ENCODE measurements at places on chromosomes 16 and 17. TPM values are rescaled to one million over a fixed set of nuclear protein-coding genes. Genes with fewer than 3 reads are reported as not detected.
A peak's percentile ranks its signal among the peaks of the same experiment; 100 is the strongest.

The KRT39 gene
- total RNA-seq = not detected

The RUNDC3A gene
- 0.35 TPM for total RNA-seq

The HOXB9 gene
- total RNA-seq = 15.0 TPM

The PYDC1 gene
- total RNA-seq = not detected

The TLCD2 gene
- 1.8 TPM for total RNA-seq

The AANAT gene
- total RNA-seq = not detected

DNA sequence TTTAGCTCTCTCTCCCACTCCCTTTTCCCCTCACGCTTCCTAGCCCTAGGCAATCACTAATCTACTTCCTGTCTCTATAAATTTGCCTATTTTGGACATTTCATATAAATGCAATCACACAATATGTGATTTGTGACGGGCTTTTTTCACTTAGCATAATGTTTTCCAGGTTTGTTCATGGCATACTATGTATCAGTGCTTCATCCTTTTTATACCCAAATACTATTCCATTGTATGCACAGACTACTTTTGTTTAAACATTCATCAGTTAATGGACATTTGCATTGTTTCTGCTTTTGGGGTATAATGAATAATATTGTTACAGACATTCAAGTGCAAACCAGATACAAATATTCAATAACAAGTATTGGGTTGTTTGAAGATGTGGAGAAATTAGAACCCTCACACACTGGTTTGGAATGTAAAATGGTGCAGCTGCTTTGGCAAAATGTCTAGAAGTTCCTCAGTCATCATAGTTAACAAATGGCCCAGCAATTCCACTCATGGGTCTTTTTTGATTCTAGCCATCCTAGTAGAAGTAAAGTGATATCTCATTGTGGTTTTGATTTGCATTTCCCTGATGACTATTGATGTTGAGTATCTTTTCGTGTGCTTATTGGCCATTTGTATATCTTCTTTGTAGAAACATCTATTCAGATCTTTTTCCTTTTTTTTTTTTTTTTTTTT is 67.7 kb downstream of the TBX4 start:
- no peak for DNase-seq

- DNase-seq = no peak
These were observed 44.1 kb upstream of the MARCHF10 start for GRCh38 chr17:62852195-62852594.

DNA sequence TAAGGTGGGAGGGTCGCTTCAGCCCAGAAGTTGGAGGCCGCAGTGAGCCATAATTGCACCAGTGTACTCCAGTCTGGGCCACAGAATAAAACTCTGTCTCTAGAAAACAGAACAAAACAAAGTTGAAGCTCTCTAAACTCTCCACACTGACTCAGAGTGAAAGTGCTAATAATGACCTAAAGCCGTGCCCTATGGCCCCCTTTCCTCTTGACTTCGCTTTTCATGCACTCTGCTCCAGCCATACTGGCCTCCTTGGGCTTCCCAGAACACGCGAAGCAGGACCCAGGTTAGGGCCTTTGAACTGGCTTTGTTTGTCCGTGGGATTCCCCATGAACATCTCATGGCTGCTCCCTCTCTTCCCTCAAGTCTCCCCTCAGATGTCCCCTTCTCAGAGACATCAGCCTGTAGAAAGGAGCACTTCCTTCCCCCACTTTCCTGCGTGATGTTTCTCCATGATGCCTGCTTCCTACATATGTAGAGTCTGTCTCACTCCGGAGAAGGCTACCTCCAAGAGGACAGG is 18.6 kb upstream of the SPN start:
- no peak for DNase-seq

GRCh38 chr17:17935321-17936271 is 36.6 kb downstream of the TOM1L2 start:
- DNase-seq = no peak

DNA sequence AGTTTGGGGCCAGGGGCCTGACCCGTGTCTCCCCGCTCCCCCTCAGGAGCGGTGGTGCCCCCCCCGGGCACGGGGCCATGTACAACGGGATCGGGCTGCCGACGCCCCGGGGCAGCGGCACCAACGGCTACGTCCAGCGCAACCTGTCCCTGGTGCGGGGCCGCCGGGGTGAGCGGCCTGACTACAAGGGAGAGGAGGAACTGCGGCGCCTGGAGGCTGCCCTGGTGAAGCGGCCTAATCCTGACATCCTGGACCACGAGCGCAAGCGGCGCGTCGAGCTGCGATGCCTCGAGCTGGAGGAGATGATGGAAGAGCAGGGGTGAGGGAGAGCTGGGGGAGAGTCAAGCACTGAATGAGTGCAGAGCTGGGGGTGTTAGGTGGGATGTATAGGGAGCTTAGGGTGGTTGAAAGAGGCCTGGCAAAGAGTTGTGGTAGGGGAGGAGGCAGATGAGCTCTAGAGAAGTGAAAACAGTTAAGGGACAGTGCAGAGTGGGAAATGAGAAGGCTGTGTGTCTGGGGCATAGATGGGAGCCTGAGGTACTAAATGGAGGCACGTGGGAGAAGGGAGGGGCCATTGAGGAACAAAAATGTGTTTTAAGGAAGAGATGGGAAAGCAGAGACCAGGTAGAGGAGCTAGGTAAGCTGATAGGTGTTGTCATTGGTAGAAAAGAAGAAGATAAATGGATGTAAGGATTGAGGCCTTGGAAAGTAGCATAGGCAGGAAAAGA is 4.0 kb downstream of the SRRM2 start:
- no peak for DNase-seq

GRCh38 chr17:28151001-28151400 is 108.5 kb downstream of the NLK start:
- DNase-seq = no peak

- DNase-seq = no peak
These were observed 24.7 kb downstream of the AXIN2 start for GRCh38 chr17:65536573-65537342.

DNA sequence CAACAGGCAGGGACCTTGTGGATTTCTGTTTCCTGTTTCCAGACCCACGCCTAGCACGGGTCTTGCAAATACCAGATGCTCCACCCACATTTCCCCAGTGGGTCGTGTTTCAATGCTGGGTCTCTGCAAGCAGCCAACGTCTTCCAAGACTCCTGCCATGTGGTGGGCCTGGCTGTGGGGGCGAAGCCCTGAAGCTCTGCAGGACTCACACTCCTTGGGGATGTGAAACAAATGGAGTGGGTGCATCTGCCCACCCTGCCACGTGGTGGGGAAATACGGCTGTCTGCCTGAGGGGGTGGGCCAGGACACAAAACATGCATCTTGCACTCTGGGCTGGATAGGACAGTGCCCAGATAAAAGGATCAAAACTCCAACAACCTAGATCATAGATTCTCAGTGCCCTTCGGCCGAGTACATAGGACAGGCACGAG is 32.6 kb downstream of the FA2H start:
- no peak for DNase-seq

DNA sequence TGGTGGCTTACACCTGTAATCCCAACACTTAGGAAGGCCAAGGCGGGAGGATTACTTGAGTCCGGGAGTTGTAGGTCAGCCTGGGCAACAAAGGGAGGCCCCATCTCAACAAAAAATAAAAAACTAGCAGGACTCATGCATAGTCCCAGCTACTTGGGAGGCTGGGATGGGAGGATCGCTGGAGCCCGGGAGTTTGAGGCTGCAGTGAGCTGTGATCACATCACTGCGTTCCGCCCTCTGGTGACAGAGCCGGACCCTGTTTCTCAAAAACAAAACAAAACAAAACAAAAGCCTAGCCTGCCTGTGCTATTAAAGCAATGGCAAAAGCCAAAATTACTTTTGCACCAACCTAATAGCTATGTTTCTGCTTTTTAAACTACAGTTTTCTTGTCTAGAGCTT is 1.5 kb downstream of the FCSK start:
- no peak for DNase-seq

GRCh38 chr17:45895969-45896785 is 1.8 kb downstream of the MAPT start:
- DNase-seq = no peak

DNA sequence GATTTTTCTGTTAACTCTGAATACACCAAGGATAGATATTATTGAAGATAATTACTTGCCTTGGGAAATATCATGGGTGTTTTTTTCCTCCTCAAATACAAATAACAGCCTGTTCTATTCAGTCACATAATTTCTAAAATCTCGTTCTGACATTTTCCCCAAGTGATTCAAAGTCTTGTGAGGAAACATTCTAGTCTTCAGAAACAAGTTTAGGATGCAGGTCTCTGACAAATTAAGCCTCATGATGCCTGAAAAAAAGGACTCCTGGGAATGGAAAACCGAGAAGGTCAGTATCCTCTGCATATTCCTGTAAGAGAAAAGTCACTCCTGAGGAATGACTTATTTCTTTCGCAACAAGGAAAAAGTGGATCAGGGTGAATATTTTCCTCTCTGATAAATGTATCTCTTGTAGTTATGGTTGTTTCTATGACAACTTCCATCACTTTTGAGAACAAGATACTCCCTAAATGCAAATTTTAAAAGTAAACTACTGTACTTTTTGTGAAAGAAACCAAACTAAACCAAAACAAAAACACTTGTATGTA is 384.6 kb downstream of the CNTNAP4 start:
- DNase-seq = no peak

DNA sequence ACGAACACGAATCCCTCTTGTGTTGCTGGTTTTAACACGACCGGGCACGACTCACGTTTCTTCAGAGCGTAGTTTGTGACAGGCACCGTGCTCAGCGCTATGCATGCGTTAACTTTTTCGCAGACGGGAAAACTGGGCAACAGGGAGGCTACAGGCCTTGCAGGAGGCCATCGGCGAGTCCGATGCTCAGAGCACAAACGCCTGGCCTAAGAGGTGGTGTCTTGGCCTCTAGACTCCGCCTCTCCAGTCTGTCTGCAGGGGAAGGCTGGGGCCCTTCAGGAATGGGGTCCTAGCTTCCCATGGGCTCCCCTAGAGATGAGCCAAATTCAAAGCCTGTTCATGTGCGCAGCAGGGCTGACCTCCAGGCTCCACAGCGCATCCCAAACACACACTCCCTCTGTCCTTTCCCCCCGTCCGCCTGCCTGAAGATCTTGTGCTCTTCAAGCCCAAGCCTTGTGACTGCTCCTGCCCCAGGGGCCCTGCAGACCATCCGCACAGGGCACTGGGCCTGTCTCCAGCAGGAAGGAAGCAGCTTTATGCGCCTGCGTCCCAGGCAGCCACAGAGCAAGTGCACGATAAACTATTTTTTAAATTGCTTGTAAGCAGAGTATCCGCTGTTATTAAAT is 3.1 kb downstream of the CLCN7 start:
- no peak for DNase-seq

- no peak for DNase-seq
These were observed 41.9 kb upstream of the ZCCHC14 start for GRCh38 chr16:87534751-87535150.

DNA sequence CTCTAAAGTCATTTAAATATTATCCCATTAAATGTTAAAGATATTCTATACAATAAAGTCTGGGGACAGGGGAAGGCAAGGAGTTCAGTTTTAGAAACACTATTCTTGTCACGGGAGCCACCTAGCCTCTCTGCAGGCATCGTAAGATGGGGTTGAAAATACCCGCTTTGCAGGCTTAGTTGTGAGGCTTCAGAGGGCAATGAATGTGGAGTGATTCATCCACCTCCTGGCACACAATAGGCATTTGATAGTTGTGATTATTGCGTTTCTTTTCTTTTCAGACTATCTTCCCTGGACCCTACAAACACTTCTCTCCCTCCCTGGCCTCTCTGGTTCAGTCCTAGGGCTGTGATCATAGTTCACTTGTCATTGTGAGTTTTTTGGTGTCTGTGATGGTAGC is 19.6 kb downstream of the GLP2R start:
- DNase-seq = no peak

DNA sequence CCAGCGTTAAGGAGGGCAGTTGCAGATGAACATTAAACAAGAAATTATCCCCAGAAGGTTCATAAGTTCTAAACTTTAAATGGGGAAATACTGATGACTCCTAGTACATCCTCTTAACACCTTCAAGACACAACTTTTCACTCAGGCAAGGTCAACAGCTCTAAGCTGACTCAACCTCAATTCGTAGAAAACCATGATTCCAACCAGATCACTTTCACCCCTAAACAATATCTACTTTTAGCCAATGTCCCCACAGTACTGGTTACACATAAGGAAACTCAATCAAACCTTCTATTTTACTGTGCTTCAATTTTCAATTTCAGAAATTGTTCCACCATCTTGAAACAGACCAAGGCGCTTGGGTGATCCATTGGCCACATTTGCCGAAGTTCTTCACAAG is 2.3 kb downstream of the CDYL2 start:
- no peak for DNase-seq

- DNase-seq = no peak
These were observed 169.4 kb downstream of the ABCA8 start for GRCh38 chr17:68785565-68786486.

- DNase-seq = no peak
These were observed 23.4 kb downstream of the PPM1D start for GRCh38 chr17:60623415-60623814.

- DNase-seq = no peak
These were observed 770 bp upstream of the PCYT2 start for GRCh38 chr17:81911969-81912368.

GRCh38 chr17:61775364-61775763 is 88.0 kb downstream of the BRIP1 start:
- no peak for DNase-seq

- peak; percentile 12 for DNase-seq
These were observed 467.3 kb downstream of the KCNJ2 start for GRCh38 chr17:70636517-70637133.

- no peak for DNase-seq
These were observed at the start of gene USH1G for GRCh38 chr17:74922694-74923537. Gene USH1G (minus strand): TSS chr17:74923255. CDS start chr17:74923073, 182 bp downstream.

Data from activated T-cell treated with anti-CD3 and anti-CD28 coated beads, Interleukin-2, amount 50 U/mL, for 72 hours (primary cell).